ENCODE measurements at places on chromosomes 4 and X.
A peak's percentile ranks its signal among the peaks of the same experiment; 100 is the strongest.

DNA sequence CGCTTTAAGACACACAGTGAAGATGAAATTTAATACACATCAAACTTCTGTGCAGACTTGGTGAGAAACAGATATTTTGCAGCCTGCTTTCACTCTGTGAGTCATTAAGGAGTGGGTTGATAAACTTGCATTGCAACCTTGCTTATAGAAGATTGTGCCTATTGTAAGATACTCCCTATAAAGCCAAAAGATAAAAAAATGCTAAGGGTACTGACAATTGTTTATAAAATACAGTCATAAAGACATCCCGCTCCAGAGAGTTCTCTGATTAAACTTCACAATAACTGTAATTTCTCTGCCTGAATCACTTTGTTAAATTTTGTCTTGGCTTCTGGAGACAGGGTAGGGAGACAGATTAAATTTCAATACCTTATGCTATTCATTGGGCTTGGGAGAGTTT lies 49.1 kb downstream of the GALNT7 start:
- DNase-seq: peak; percentile 77

GRCh38 chr4:105815701-105816100 lies 79.6 kb upstream of the NPNT start:
- no peak for DNase-seq

DNA sequence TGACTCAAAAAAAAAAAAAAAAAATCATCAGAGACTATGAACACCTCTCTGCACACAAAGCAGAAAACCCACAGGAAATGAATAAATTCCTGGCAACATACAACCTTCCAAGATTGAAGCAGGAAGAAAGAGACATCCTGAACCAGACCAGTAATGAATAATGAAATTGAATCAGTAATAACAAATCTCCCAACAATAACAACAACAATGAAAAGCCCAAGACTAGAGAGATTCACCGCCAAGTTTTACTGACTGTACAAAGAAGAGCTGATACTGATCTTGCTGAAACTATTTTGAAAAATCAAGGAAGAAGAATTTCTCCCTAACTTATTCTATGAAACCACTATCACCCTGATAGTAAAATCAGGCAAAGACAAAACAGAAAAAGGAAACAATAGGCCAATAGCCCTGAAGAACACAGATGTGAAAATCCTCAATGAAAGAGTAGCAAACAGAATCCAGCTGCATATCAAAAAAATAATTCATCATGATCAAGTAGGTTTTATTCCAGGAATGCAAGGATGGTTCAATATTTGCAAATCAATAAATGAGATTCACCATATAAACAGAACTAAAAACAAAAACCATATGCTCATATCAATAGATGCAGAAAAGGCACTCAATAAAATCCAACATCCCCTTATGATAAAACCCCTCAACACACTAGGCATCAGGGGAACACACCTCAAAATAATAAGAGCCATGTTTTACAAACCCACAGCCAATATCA lies 31.0 kb upstream of the PLK4 start:
- peak; percentile 3 for DNase-seq

GRCh38 chr4:15912236-15912635 lies 26.3 kb downstream of the FGFBP1 start:
- no peak for DNase-seq

GRCh38 chr4:100189820-100190642 lies at the start of gene DDIT4L:
Gene DDIT4L (minus strand): TSS chr4:100190468. CDS start chr4:100189983, 485 bp downstream.
- DNase-seq: peak; percentile 3

- DNase-seq: no peak
These were observed 5.3 kb downstream of the MCF2 start for GRCh38 chrX:139702658-139703057.

DNA sequence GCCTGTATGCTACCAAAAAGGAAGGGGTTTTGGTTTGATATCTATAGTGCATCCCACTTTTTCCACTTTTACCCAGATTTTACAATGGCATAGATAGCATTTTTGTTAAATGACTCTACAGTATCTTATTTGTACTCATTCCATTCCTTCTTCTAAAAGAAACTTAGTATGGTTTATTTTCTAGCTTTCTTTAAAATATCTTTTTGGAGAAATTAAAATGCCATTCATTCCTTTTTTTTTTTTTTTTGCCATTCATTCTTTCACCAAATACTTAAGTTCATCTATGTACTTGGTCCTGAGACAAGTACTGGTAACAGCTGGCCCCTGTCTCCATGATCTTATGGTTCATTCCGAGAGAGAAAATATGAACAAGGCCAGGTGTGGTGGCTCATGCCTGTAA lies 49.1 kb downstream of the MID1 start:
- no peak for DNase-seq

DNA sequence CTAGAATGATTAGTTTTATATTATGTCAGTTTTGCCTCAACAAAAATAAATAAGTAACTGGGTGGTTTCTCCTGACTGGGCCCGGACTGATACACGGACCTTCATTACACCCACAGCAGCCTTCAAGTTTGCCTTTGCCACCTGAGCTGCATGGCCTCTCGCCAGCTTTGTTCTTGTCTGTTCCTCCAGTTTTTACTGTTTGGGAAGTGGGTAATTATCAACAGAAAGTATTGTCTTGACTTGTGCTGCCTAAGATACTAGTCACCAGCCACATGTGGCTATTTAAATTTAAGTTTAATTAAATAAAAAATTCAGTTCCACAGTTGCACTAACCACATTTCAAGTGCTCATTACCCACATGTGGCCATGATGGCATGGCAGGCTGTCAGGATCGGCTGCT lies 74.7 kb upstream of the INTU start:
- DNase-seq: no peak
